ENCODE measurements at places on chromosomes 6 and 20. TPM values are rescaled to one million over a fixed set of nuclear protein-coding genes. Genes with fewer than 3 reads are reported as not detected.

SNHG17 gene
- total RNA-seq: 213 TPM

HAO1 gene
- not detected for total RNA-seq

KAT14 gene
- total RNA-seq: 10.4 TPM

RIPPLY2 gene
- total RNA-seq: 0.32 TPM

TFAP2C gene
- total RNA-seq: 12.2 TPM

TSPYL1 gene
- 25.8 TPM for total RNA-seq

TASP1 gene
- total RNA-seq: 12.2 TPM

CST3 gene
- total RNA-seq: 402 TPM

KHDC1 gene
- 3.4 TPM for total RNA-seq
